Mucosa of gallbladder (tissue), 1 donor: ENCODE measurements at places on chromosomes 2 and 18.

GRCh38 chr18:7532942-7533341 lies 34.2 kb upstream of the PTPRM start:
- DNase-seq = no peak

DNA sequence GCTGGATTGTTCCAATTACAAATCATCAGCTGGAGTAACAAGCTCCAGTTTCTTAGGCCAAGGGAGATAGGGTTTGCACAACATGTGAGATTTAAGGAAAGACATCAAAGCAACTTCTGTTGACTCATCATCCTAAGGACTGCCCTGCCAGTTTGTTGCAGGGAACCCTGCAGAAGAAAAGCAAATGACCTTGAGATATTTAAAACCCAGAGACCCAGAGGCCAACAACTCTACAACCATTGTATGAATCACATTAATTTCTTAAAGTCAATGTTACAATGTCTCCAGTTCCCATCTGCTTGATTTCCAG lies 491.8 kb upstream of the ACVR2A start:
- no peak for DNase-seq

DNA sequence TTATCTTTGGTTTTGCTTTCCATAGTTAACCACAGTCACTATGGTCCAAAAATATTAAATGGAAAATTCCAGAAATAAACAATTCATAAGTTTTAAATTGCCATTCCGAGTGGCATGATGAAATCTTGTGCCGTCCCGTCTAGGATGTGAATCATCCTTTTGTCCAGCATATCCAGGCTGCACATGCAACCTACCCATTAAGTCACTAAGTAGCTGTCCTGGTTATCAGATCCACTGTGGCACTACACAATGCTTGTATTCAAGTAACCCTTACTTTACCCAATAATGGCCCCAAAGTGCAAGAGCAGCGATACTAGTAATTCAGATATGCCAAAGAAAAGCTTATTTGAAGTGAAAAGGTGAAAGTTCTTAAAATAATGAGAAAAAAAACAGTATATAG lies 10.7 kb downstream of the USP34 start:
- DNase-seq = no peak

DNA sequence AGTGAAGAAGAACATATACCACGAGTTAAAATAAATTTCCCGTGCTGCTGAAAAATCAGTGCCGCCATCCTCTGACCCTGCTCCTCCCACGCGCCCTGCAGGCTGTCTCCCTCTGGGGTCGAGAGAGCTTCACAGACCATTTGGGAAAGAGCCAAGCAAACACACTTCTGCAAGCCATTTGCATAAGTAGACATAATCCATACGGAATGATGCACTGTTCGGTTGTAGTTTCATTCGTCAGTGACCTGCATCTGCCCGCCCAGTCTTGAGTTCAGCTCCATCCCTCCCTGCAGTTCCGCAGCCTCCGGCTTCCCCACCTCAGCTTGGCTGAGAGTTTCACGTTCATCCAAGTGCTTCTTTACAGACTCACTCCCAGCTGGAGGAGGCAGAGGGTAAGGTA lies 69.6 kb downstream of the TRAPPC12 start:
- no peak for DNase-seq
